ENCODE measurements at places on chromosomes 16 and 17. TPM values are rescaled to one million over a fixed set of nuclear protein-coding genes. Genes with fewer than 3 reads are reported as not detected.

KRTAP4-1 gene
- not detected for total RNA-seq

SAMD14 gene
- 0.71 TPM for total RNA-seq

ERI2 gene
- 27.0 TPM for total RNA-seq

CD300LB gene
- not detected for total RNA-seq

NKD1 gene
- 13.8 TPM for total RNA-seq

OR1F1 gene
- not detected for total RNA-seq

ATP2A1 gene
- total RNA-seq: 2.7 TPM

CCL16 gene
- total RNA-seq: not detected

PRSS8 gene
- 89.9 TPM for total RNA-seq

TMC5 gene
- 1.7 TPM for total RNA-seq

DNAAF8 gene
- total RNA-seq: 4.1 TPM

STH gene
- not detected for total RNA-seq

PABPN1L gene
- not detected for total RNA-seq

CA7 gene
- not detected for total RNA-seq

KRT20 gene
- total RNA-seq: not detected

CHRNE gene
- total RNA-seq: 0.45 TPM

NPIPB6 gene
- 2.5 TPM for total RNA-seq

SPATA32 gene
- total RNA-seq: not detected

RAB11FIP3 gene
- 27.5 TPM for total RNA-seq

PGP gene
- 13.4 TPM for total RNA-seq

LPO gene
- not detected for total RNA-seq

All from thyroid gland (tissue), 4 donors.